ENCODE measurements at places on chromosomes 3 and 15. TPM values are rescaled to one million over a fixed set of nuclear protein-coding genes. Genes with fewer than 3 reads are reported as not detected.

- no peak overlapping the region for H3K27ac ChIP-seq
- no peaks in the 10 kb centered on the region for H3K27me3 ChIP-seq
- peaks cover 5% of the 10 kb centered on the region for H3K36me3 ChIP-seq
- H3K4me3 ChIP-seq, result no peak overlapping the region
- H3K4me1 ChIP-seq, result peaks cover 2% of the 10 kb centered on the region
Observed at GRCh38 chr3:130700541-130700940, 46.1 kb downstream of the PIK3R4 start.

DNA sequence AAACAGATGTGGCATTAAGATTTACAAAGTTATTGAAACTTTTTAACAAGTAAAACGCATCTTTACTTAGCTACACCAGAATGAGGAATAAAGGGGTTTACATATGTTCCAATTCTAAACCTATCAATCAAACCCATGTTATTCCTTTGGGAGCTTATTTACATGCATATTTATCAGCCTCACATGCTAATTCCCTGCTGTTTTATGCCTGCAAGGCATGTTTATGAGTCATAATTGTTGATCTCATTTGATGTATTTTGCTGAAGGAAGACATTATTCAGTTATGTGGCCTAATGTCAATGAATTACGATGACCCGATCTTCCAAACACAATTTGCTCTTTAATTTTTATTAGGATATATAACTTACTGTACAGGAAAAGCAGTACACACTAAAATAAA is 272.9 kb downstream of the TBC1D5 start:
- no peak overlapping the region for H3K27ac ChIP-seq
- H3K27me3 ChIP-seq, result no peaks in the 10 kb centered on the region
- H3K36me3 ChIP-seq, result no peaks in the 10 kb centered on the region

Gene SPRED1
- 4.0 TPM for polyA plus RNA-seq

Gene ATP13A5
- polyA plus RNA-seq, result not detected

Gene SPATA12
- not detected for polyA plus RNA-seq
